ENCODE measurements at places on chromosomes 7 and 10. TPM values are rescaled to one million over a fixed set of nuclear protein-coding genes. Genes with fewer than 3 reads are reported as not detected.

DNA sequence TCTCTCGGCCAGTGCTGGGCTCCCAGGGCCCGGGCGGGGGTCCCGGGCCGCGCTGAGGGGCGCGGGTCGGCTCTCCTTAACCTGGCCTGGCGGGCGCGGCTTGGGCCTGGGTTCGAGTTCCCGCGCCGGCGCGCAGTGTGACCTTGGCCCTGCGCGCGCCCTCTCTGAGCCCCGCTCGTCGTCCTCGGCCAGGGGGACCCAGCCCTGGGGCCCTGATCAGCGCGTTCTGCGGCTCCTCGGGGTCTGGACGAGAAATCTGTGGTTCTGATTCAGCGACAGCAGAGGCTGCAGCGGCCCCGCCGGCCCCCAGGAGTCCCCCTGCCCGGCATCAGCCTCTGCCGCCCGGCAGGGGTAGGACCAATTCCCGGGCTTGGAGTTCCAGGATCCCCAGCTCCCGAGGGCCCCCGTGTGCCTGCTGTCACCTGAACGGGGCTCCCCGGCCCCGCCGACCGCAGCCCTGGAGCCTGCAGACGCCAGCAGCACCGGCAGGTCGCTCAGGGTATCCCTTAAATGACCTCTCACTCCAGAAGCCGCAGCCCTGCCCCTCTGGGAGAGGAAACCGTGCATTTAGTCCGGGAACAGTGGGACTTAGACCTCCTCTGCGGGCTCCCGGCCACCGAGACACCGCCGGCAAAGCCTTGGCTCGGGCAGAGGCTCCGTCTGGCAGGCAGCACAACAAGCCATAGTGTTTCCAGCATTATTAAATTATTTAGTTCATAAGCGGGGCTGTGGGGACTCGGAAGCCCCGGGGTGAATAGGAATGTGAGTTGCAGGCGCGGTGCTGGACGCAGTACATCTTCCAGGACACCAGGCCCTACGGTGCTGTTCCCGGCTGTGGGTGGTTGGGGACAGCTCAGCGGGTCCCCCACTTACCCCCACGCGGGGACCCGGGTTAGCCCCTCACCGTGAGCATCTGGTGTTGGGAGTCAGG is 572 bp downstream of the CHST12 start:
- no peak for DNase-seq

DNA sequence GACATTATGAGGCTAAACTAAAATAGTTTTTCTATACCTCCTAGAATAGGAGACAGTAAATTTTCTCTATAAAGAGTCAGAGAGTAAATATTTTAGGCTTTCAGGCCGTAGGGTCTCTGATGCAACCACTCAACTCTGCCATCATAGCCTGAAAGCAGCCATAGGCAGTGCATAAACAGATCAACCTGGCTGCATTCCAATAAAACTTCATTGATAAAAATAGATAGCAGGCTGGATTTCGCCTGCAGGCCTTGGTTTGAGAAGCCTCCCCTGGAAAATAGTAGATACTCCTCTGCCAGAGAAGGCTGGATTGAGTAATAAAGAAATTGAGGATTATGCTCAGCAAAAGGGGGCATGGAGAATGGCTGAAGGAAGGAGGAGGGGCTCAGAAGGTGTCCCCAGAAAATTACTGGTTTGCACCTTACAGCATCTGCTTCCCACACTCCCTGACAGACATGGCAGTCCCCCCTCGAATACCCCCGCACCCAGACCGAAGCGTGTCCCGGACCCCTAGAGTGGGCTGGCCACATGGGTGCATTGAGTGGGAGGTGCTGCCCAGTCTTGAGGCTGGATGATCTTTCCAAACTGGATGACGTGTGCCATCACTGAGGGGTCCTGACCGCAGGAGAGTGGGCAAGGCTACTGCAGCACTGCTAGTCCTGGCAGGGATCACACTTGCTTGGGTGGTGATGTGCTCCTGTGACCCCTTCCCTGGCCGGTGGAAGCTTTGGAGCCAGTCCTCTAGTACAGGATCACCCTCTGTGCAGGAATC is 126.6 kb downstream of the PTPN20 start:
- DNase-seq = no peak

- DNase-seq = no peak
These were observed 501.6 kb downstream of the GALNT17 start for GRCh38 chr7:71633551-71634008.

ANKRD61 gene
- not detected for total RNA-seq

DNA sequence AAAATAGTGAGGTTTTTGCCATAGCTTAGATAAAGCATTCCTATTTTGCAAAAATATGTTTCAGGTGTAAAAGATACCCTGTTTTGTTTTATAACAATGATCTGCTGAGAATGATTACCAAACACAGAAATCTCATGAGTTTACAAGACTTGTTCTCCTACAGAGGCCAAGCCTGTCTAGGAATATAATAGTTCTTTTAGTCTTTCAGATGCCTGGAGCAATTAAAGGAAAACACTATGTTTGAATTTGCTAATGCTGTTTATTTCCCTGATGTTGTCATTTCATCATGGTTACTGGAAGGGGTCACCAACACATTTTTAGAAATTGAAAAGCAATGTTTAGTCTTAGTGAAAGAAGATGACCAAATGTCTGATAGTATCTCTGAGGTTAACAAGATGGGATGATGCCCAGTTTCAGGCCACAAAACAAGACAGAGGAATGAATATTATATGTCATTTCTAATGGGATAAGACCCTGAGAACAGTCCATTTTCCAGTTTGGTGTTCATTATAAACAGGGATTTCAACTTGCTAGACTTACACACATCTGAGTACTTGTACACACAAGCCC is 559.9 kb downstream of the INHBA start:
- DNase-seq = no peak

DNA sequence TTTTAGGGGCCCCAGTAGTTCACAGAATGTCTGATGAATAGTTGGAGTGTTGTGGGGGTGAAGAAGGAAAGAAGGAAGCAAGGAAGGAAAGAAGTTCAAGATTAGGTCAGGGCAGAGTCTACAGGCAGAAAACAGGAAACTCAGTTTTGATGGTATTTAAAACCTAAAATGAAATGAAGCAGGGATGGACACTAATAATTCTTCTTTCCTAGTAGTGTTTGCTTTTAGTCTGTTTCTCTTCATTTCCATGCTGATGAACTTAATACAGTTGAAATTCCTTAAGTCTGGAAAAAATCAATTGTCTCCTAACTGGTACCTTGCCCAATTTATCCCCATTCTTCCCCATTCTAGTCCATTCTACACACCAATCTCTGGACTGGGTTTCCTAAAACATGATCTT is 59.0 kb upstream of the GSAP start:
- DNase-seq = no peak

INTS15 gene
- total RNA-seq = 24.1 TPM

Data from glomerular endothelial cell (primary cell).